ENCODE measurements at places on chromosomes 12 and 14.

DNA sequence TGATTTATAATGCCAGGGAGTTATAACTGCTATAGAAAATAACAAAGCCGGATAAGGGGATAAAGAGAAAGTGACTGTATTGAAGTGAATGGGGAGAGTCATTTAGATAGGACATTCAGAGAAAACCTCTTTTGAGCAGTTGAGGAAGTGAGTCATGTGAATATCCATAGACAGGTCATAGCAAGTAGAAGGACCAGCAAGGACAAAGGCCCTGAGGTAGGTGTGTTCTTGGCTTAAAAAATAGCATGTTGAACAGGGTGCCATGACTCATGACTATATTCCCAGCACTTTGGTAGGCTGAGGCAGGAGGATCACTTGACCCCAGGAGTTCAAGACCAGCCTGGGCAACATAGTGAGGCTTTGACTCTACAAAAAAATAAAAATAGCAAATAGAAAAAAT, 51.5 kb upstream of the RAP1B start:
- no peak for DNase-seq

DNA sequence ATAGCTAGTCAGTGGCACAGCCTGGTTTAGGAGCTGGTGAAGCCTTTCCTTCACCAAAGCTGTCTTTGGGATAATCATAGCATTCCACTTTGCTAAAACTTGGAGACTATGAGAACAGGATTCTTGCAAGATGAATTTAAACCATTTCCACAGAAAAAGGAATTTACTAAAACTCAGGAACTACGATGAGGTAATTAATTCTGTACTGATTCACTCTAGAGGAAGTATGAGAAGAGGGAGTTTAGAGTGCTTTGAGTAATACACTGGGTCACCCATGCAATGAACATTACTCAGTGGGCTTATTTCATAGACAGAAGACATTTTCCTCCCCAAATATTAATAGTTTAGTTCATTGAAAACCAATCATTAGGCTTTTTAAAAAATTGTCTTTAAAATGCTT, 73.0 kb downstream of the RMST start:
- DNase-seq: no peak

GRCh38 chr12:43104494-43104893, 447.5 kb downstream of the ADAMTS20 start:
- no peak for DNase-seq

DNA sequence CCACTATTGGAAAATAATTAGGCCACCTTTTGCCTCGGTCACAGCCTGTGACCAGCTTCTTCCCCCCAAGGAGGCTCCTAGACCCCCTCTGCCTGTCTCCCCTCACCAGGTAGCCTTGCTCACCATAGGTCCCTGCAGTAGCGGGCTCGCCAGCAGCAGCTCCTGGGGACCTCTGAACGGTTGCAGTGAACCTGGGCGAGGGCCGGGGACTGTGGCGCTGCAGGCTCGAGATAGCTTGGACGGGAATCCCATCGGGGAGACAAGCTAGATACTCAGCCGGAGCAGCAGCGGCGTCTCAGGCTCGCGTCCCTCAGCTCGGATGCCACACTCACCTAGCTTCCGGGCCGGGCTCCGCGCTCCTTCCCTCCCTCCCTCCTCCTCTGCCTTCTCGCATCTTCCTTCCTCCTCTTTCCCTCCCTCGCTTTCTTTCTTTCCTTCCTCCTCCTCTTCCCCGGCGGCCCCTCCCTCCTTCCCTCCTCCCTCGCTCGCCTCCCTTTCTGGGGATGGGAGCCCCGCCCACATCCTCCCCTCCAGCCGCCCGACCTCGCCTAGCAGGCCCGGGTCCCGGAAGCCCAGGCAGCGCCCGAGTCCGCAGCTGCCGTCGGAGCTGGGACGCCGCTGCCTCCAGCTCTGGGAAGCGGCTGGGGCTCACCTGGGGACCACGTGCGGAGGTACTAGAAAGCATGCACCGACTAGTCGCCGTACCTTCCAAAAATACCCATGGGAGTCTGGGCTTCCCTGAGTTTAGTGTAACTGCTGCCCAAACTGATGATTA, at the start of gene BMP4:
Gene BMP4 (minus strand): TSS at position 399 of the 775 bp plus-strand sequence. CDS start 4,603 bp downstream, outside the sequence.
- no peak for DNase-seq

GRCh38 chr12:68200854-68201253, 24.8 kb downstream of the IL26 start:
- no peak for DNase-seq

- DNase-seq: peak; percentile 51
Observed at GRCh38 chr12:6465467-6466183, 4.9 kb downstream of the VAMP1 start.

GRCh38 chr12:98595243-98595988, 1.9 kb downstream of the SLC25A3 start:
- no peak for DNase-seq

GRCh38 chr12:95851606-95852005, 7.1 kb upstream of the SNRPF start:
- DNase-seq: no peak

DNA sequence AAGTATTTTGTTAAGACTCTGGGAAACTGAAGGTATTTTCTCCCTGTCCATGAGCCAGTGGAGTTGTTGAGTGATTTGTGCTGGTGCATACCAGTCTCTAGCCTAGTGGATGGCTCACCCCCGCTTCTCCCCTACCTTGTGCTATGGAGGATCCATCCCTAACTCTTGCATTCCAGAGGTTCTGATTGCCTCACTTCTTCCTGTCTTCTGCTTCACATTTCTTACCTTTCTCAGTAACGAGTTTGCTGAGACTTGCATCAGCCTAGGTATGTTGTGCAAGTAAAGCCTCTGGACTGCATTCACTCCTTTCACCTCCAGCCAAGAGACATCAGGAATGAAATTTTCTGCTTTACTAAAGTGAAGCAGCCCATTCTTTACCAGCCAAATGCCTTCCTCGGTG, 391.6 kb downstream of the ZFP36L1 start:
- DNase-seq: no peak

GRCh38 chr12:124633365-124634362, 66.3 kb upstream of the NCOR2 start:
- no peak for DNase-seq

- no peak for DNase-seq
Observed at GRCh38 chr14:102507081-102507856, 2.3 kb downstream of the ANKRD9 start.

- DNase-seq: no peak
Observed at GRCh38 chr12:1182069-1182468, 191.0 kb downstream of the ERC1 start.

GRCh38 chr14:65026526-65026925, 39.8 kb downstream of the FNTB start:
- no peak for DNase-seq

GRCh38 chr12:131928080-131928710, 881 bp upstream of the PUS1 start:
- peak; percentile 61 for DNase-seq

- no peak for DNase-seq
Observed at GRCh38 chr12:70508178-70508577, 129.1 kb downstream of the PTPRB start.

GRCh38 chr14:89644641-89645040, 227.6 kb upstream of the FOXN3 start:
- DNase-seq: no peak

DNA sequence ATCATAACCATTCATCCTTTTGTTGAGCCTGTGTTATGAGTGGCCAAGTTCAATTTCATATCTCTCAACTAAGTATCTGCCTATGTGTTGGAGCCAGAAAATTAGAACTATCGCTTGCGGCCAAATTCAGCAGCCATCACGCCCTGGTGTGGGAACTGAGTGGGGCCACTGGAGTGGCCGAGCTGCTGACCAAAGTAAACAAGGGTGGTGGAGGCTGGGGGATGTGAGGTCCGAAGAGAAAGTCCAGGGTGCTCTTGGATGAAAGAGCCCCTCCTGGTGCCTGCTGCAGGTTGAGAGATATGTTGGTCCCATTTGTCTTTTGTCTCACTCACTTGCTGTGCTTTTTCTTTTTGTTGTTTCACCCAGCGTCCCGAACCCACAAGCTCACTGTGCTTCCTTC, 14.9 kb downstream of the ADGRD1 start:
- no peak for DNase-seq

DNA sequence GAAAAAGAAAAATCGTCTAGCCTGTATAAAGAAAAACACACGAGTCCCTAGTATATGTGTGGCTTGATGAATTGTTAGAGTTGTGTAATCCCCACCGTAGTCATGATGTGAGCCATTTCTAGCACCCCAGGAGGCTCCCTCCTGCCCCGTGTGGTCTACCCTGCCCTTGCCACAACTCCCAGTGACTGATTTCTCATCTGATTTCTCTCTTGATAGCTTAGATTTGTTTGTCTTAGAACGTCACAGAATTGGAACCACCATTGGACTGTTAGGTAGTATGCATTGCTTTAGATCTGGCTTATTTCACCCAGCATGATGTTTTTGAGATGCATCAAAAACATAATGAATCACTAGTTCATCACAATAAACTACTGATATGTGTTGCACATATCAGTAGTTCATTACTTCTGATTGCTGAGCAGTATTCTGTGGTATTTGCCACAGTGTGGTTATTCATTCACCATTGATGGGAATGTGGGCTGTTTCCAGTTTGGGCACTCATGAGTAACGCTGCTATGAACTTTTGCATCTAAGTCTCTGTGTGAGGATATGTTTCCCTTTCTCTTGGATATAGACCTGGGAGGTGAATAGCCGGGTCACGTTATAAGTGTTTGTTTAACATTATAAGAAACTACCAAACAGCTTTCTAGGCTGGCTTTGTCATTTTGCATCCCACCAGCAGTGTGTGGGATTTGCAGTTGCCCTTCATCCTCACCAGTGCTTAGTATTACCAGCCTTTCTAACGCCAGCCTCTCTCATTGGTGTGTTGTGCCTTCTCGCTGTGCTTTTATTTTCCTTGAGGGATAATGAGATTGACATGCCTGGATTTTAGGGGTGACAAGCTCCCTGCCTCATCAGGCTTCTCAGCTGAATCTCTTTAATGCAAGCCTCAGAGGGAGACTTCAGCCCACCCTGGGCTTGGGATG, 31.9 kb upstream of the NCOR2 start:
- DNase-seq: no peak

DNA sequence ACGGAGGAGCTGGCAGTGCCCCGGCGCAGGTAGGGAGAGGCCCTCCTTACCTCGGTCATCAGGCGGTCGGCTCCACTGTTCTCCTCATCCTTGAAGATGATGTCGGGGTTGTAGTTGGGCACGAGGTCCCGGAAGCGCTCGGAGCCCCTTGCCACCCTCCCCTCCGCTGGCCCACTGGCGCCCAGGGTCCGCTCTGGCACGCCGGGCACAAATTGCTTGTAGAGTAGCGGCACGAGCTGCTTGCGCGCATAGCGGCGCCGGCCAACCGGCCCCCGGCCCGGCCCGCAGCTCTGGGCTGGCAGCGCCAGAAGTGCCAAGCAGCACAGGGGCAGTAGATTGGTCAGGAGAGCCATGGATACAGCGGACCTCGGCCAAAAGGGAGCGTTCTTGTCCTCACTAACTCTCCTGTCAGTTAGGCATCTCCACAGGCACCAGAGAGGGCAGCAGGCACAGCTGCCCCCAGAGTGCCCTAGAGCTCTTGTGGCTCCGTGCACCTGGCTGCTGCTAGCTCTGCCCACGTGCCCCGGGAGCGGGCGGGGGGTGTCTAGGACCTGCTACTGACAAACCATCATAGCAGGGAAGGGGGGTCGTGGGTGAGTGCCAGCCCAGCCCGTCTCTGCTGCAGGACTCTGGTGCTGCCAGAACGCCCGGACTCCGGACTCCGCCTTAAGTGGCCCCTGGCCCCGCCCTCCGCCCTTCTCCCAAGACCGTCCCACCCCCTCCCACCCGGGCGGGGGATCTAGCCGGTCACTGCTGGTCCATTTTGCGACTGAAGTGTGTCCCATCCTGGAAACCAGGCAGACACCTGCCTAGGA, at the start of gene DHH:
Gene DHH (minus strand): TSS at position 642 of the 815 bp plus-strand sequence. CDS start 289 bp downstream, at position 353.
- peak; percentile 60 for DNase-seq

GRCh38 chr14:63277591-63278183, 41.0 kb downstream of the GPHB5 start:
- no peak for DNase-seq

DNA sequence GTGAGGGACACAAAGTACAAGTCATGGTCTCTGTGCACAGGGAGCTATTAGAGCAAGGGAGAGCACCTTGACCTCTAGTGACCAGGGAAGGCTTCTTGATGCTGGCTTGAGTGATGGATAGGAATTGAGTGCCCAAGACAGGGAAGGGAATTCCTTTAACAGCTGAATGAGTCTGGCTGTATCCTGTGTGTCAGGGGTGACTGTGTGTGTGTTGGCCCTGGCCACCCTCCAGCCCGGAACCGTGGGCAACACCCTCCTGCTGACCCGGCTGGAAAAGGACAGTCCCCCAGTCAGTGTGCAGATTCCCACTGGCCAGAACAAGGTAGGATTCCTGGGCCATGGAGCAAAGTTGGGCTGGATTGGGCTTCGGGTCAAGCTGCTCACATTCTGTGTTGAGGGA, 5.5 kb upstream of the PFDN5 start:
- DNase-seq: no peak

DNA sequence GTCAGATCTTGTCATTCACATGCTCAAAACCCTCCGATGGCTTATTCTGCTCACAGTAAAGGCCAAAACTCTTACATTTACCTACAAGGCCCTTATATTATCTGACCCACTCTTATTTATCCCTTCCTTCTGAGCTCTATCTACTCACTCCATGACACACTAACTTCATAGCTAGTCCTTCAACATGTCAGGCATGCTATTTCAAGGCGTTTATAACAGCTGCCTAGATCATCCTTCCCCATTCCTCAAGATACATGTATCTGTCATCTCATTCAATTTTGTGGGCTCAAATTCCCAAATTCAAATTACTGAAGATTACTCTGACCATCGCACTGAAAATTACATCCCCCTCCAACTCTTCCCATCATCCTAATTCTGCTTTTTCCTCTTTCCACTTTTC, 6.9 kb downstream of the MIS18BP1 start:
- no peak for DNase-seq

DNA sequence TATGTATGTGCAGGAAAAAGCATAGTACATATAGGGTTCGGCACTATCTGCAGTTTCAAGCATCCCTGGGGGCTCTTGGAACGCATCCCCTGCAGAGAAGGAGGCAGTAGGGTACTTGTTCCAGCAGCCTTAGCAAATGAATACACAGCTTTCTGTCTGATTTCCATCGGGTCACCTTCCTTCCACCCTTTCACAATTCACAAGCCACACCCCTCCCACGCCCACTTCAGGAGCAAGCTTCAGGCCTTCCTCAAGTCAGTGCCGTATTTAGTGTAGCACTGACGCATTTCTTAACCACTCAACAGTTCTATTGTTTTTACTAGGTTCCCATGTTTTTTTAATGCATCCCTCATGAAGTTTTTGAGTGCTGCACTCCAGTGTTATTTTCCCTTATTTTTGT, 64.2 kb downstream of the CLMN start:
- no peak for DNase-seq

GRCh38 chr14:100473249-100473648, 114.0 kb downstream of the BEGAIN start:
- no peak for DNase-seq

- DNase-seq: no peak
Observed at GRCh38 chr14:75200451-75200850, 24.0 kb upstream of the TMED10 start.

GRCh38 chr12:69919495-69919894, 94.5 kb downstream of the MYRFL start:
- no peak for DNase-seq

- no peak for DNase-seq
Observed at GRCh38 chr12:100755186-100755585, 39.4 kb upstream of the ANO4 start.

GRCh38 chr14:73231981-73232851, 5.1 kb upstream of the PAPLN start:
- DNase-seq: peak; percentile 83

GRCh38 chr12:88241862-88242570, 99.9 kb downstream of the TMTC3 start:
- no peak for DNase-seq
